Small intestine (tissue), 16 donors: ENCODE measurements at places on chromosomes 3 and 15. TPM values are rescaled to one million over a fixed set of nuclear protein-coding genes. Genes with fewer than 3 reads are reported as not detected.
A peak's percentile ranks its signal among the peaks of the same experiment; 100 is the strongest.

- H3K4me3 ChIP-seq: no peak overlapping the region
- H3K27me3 ChIP-seq: no peaks in the 10 kb centered on the region
- no peaks in the 10 kb centered on the region for H3K36me3 ChIP-seq
Observed at GRCh38 chr3:71978150-71978721, 193.3 kb upstream of the PROK2 start.

NAA80 gene
- 8.2 TPM for polyA plus RNA-seq

GRCh38 chr3:68681766-68682165, 250.6 kb downstream of the TAFA4 start:
- H3K4me1 ChIP-seq: no peaks in the 10 kb centered on the region
- no peak for DNase-seq
- H3K27ac ChIP-seq: no peak overlapping the region

DNA sequence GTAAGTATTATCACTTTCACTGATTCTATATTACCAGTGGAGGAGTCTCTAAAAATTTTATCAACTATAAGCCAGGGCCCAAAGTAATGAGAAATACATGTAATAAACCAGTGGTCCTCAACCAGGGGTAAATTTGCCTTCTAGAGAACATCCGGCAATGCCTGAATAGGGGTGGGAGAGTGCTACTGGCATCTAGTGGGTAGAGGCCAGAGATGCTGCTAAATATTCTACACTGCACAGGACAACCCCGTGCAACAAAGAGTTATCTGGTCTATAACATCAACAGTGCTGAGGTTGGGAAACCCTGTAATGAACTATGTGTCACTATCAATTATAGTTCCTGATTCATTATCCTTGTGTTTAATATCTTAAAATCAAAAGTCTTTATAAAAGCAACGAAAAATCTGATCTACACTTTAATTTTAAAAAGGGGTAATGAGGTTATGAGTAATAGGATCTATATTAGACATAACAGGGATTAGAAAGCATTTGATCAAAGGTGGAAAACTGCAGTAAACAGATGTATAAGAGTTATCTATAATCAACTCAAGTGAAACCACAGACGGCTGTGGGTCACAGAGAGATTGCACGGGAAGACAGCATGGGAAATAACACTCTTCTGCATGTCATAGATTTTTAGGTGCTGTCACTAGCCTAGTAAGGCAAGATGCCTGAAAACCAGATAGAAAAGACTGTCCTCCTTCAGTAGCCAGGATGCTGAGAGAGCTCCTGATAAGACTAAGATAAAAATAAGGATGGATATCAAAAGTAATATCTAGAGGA, 2.0 kb downstream of the LYSMD2 start:
- no peaks in the 10 kb centered on the region for H3K27me3 ChIP-seq
- DNase-seq: no peak
- H3K4me3 ChIP-seq: no peak overlapping the region
- H3K4me1 ChIP-seq: peaks cover 3% of the 10 kb centered on the region
- H3K36me3 ChIP-seq: no peaks in the 10 kb centered on the region

DNA sequence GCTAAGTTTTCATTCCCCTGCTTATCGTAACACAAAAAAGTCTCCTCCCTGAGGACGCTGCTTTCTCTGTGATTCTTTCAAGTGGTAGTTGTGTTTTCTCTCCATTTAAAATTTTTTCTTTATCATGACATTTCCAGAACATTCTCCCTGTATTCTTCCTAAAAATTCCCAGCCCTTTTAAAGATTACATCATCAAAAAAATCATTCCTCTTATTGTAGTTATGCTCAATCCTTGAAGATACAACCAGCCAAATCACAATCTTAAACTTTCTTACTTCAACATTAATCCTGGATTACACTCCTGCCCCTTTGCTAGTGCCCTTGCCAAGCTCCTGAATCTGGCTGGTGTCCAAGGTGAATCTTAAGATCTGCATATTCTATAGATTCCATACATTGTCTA, 163.7 kb upstream of the CBLB start:
- DNase-seq: no peak
- no peak overlapping the region for H3K4me3 ChIP-seq
- no peak overlapping the region for H3K27ac ChIP-seq
- no peaks in the 10 kb centered on the region for H3K36me3 ChIP-seq
- H3K4me1 ChIP-seq: no peaks in the 10 kb centered on the region

DNA sequence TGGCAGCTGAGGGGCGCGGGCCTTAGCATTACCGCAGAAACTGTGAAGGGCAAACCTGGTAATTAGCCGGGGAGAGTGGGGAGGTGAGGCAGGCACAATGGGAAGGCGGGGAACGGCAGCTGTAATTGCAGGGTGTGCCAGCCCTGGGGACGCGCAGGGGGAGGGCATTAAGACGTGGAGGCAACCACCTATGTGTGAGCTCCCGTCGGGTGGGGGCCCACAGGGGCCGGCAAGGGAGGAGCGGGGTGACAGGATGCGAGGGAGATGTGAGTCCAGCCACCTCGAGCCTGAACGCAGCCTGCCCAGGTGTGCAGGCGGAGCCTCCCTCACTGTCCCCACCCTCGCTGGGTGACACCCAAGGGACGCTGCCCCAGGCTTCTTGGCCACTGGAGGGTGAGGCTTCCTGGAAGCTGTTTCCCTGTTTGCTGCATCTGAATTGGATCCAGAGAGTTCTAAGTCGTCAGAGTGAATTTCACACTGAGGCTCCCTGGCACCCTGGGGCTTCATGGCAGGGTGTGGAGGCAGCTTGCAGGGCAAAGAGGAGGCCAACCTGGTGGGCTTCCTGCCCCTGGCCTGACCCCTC, 130.6 kb upstream of the MEF2A start:
- H3K27me3 ChIP-seq: no peaks in the 10 kb centered on the region
- no peaks in the 10 kb centered on the region for H3K36me3 ChIP-seq
- DNase-seq: peak; percentile 84
- peaks cover 22% of the 10 kb centered on the region for H3K4me1 ChIP-seq
- H3K27ac ChIP-seq: peak overlapping the region; percentile 73

- H3K27me3 ChIP-seq: no peaks in the 10 kb centered on the region
- H3K36me3 ChIP-seq: no peaks in the 10 kb centered on the region
- DNase-seq: no peak
- H3K4me1 ChIP-seq: no peaks in the 10 kb centered on the region
- no peak overlapping the region for H3K4me3 ChIP-seq
- H3K27ac ChIP-seq: no peak overlapping the region
Observed at GRCh38 chr3:51328206-51328605, 56.9 kb upstream of the MANF start.

BCL2A1 gene
- 2.0 TPM for polyA plus RNA-seq

GRCh38 chr15:29066838-29067237, 181.1 kb downstream of the APBA2 start:
- H3K4me3 ChIP-seq: no peak overlapping the region
- H3K27ac ChIP-seq: no peak overlapping the region
- no peaks in the 10 kb centered on the region for H3K4me1 ChIP-seq

DNA sequence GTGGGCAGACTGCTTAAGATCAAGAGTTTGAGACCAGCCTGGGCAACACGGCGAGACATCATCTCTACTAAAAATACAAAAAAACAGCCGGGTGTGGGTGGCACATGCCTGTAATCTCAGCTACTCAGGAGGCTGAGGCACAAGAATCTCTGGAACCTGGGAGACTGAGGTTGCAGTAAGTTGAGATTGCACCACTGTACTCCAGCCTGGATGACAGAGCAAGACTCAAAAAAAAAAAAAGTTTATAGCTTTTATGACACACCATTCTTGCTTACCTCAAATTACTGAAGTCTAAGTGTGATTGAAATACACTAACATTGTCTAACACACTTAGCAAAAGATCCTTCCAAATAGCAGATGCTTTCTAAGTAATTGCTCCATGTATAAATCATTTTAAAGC, 207.6 kb downstream of the STAG1 start:
- no peaks in the 10 kb centered on the region for H3K27me3 ChIP-seq
- no peak for DNase-seq
- H3K36me3 ChIP-seq: no peaks in the 10 kb centered on the region

DNA sequence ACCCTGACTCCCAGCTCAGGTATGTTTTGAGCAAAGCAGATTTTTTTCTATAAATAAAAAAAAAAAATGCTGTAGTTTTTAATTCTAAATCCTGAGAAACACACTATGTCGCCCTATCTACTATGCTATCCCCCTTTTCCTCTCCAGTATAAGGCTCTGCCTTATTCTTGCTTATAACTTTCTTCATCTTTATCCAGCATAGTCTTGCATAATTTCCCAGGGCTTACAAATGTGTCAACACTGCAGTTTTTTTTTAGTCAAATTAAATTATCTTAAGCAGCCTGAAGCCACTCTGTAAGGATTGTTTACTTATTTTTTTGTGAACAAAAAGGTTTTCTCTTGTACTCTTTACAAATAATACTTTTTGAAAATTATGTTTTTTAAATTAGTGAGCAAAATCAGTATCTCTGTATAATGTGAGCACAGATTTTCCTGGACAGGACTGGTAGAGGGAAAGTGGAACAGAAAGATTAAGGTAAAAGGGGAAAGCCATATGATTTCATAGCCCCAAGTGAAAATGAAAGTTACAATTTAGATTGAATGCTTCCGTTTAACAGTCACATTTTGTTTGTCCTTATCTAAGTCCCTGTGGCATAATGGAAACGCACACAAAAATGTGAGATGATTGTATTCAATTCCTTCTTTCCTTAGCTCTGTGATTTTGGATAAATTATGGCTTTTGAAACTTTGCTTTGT, 5.6 kb upstream of the PYDC2 start:
- no peaks in the 10 kb centered on the region for H3K27me3 ChIP-seq
- H3K4me3 ChIP-seq: no peak overlapping the region
- no peaks in the 10 kb centered on the region for H3K4me1 ChIP-seq

SAMD7 gene
- not detected for polyA plus RNA-seq

A4GNT gene
- not detected for polyA plus RNA-seq
